ENCODE measurements at places on chromosomes 16 and 17.

- DNase-seq = peak; percentile 75
These were observed 959 bp downstream of the SSH2 start for GRCh38 chr17:29929006-29929532.

DNA sequence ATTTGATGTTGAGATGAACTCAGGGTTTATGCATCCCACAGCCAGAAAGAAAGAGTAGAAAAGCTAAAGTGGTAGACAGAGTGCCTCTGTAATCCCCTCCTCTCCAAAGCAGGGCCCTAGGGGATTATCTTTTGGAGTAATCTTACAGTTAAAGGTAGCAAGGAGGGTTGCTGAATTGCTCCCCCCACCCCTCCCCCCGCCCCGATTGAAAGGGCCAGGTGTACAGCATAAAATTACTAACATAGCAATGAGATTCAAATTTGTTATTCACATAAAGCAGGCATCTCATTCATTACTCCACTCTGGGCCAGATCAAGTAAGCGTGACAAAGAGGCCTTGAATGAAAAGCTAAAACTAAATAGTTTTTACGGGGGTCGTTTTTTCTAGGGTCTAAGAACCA, 72.7 kb downstream of the STH start:
- no peak for DNase-seq

GRCh38 chr16:23107117-23107516, 42.1 kb downstream of the USP31 start:
- DNase-seq = no peak

- no peak for DNase-seq
These were observed 9.2 kb downstream of the MMP15 start for GRCh38 chr16:58034774-58035173.

DNA sequence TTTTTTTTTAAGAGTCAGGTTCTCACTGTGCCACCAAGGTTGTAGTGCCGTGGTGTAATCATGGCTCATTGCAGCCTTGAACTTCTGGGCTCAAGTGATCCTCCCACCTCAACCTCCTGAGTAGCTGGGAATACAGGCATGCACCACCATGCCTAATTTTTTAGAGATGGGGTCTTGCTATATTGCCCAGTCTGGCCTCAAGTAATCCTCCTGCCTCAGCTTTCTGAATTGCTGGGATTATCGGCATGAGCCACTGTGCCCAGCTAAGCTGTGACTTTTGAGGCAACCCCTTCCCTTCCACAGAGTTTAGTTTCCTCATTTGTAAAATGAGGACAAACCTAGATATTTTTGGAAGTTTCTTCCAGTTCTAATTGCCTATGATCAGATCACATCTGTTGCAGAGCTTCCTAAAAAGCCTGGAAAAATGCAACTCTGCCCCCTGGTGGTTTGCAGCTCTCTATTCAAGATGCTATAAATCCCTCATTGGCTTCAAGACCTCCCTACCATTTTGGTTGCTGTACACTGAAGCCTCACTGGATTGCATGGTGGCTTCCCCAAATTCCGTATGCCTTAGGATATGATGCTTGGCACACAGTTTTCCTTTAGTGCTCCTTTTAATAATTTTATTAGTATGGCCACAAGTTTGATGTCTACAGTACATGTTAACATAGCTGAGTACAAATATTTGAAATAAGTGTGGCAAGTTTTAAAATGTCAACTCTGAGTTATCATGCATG, 19.3 kb downstream of the GDE1 start:
- DNase-seq = peak; percentile 71

DNA sequence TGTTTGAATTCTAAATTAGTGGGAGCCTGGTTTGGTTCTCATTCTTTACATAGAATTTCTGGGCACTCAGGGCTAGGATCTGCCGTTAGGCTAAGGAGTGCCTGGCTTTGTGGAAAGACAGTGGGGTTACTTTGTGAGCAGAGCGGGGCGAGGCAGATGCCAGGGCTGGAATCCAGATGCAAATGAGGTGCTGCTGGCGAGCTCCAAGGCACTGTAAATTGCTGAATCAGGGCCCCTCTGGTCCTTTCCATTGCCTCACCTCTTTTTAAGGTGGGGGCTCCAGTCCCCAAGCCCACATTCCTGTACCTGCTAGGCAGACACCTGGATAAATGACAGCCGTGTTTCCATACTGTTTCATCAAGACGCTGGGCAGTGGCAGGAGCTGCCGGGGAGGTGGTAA, 33.8 kb downstream of the PIPOX start:
- no peak for DNase-seq

GRCh38 chr17:50081757-50082156, 13.4 kb upstream of the PDK2 start:
- DNase-seq = no peak

GRCh38 chr16:53549970-53550690, 47.1 kb upstream of the AKTIP start:
- DNase-seq = peak; percentile 84

GRCh38 chr17:79556271-79556670, 54.6 kb downstream of the RBFOX3 start:
- no peak for DNase-seq

GRCh38 chr17:17853811-17854447, 17.1 kb upstream of the SREBF1 start:
- peak; percentile 78 for DNase-seq

- DNase-seq = peak; percentile 36
These were observed 108.9 kb downstream of the TANGO6 start for GRCh38 chr16:68951991-68952877.
